NCI-H2107 (cell line): ENCODE measurements at places on chromosomes 3 and 15.

DNA sequence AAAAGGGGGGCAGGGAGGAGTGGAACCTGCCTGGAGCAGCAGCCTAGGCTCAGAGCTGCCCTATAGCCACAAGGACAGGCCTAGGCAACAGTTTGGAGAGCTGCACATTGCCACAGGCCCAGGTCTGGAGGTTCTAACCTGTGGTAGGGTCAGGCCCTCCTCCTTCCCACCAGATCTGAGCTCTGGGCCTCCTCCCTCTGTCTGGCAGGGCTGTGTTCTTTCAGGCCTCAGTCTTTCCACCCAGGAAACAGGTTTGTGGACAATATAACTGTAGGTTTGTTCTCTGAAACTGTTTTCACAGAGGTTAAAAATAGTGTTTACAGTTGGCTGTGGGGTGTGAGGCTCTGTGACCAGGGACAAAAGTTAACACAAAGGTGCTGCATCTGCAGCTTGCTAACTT lies 9.0 kb upstream of the CAMKV start:
- DNase-seq, result no peak

DNA sequence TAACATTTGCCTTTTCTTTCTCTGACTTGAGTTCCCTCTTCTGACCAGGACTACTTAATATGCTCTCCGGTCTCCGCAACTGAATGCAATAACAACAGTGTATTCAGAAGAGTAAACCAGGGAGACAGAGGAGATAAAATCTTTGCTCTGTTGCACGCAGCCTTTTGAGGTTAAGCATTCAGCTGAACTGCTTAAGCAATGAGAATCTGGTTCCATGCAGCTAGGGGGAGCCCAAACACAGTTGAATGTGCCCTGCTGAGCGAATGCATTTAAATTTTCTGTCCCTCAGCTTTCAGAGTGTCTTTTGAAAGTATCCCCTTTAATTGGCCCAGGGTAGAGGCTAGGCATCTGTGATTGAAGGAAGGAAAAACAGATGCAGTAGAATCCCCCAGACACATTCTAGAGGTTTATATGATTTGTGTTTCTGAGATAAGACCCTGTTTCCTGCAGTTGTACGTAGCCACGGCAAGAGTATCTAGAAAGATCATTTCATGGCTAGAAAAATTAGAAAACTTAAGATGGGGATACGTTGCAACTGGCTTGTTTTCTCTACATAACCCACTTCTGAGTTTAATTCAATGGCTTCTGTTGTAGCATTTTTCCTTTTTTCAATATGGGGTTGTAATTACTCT lies 309.6 kb downstream of the TUSC7 start:
- DNase-seq, result peak; percentile 38

DNA sequence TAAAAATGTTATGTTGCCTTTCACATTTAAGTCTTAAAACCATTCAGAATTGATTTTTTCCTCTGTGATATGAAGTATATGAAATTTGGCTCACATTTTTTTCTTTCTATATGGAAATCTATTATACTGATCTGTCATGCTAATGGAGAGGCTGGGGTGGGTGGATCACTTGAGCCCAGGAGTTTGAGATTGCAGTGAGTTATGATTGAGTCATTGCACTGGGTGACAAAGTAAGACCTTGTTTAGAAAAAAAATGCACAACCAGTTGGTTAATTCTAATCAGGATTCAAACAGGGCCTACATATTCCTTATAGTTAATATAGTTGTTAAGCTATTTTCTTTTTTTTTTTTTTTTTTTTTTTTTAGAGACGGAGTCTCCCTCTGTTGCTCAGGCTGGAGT lies 230.5 kb downstream of the MFSD1 start:
- no peak for DNase-seq

GRCh38 chr3:128787256-128788253 lies 61.6 kb downstream of the RAB7A start:
- no peak for DNase-seq

GRCh38 chr15:40773496-40773895 lies 3.7 kb downstream of the C15orf62 start:
- no peak for DNase-seq

DNA sequence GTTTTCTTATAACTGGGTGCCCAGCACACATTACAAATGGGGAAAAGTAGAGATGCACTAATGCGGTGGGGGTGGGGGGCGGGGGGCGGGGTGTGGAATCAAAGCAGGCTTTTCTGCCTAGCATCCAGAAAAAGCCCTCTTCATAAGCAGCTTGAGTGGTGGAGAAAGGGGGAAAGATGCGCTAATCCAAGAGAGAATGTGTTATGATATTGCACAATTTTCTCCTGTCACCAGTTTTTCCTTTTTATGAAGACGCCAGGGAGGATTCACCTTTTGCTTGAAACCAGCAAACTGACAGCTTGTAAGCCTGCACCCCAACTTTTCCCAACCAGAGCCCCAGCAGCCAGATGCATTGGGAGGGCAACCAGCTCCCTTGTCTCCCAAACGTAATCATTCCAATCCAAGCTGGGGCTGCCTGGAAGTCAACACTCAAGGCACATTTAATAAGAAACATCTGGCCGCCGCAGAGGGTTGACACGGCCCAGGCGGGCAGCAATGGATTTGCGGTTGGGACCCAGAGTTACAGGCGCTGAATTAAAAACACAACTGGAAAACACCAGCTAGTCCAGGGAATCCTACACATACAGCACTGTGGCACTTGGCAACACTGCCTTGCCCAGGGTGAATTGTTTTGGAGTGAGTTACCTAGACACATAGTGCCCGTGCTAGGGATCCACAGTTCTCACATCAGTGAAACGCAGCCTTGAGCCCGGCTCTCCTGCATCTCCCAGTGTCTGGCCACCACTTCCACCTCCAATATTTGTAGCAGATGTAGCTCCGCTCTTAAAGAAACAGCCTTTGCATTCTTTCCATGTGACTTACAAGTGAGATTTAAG lies 218.5 kb upstream of the PRICKLE2 start:
- DNase-seq, result no peak
